ENCODE measurements at places on chromosomes 1 and 21.

- DNase-seq, result peak; percentile 52
Measured at GRCh38 chr1:153353226-153353947, 4.3 kb upstream of the S100A9 start.

GRCh38 chr1:175480343-175480822 is 263.0 kb downstream of the TNR start:
- no peak for DNase-seq

DNA sequence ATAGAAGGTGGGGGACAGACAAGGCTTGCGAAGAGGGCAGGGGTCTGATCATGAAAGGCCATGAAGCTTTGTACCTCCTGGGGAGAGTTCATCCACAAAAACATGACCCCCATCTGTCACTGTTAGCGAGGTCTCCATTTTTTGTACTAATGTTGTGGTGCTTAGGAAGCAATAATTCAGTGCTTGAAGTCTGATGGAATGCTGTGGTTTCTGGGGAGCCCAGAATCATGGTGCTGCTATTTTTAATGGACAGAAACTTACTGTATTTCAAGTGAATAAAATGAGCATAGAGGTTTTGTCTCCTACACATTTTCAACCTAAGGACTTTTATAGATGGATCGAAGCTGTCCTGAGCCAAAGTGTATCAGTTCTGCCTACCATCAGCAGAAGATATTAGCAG is 28.2 kb upstream of the RGL1 start:
- DNase-seq, result no peak

GRCh38 chr1:39106801-39107327 is 80.7 kb downstream of the NDUFS5 start:
- no peak for DNase-seq

DNA sequence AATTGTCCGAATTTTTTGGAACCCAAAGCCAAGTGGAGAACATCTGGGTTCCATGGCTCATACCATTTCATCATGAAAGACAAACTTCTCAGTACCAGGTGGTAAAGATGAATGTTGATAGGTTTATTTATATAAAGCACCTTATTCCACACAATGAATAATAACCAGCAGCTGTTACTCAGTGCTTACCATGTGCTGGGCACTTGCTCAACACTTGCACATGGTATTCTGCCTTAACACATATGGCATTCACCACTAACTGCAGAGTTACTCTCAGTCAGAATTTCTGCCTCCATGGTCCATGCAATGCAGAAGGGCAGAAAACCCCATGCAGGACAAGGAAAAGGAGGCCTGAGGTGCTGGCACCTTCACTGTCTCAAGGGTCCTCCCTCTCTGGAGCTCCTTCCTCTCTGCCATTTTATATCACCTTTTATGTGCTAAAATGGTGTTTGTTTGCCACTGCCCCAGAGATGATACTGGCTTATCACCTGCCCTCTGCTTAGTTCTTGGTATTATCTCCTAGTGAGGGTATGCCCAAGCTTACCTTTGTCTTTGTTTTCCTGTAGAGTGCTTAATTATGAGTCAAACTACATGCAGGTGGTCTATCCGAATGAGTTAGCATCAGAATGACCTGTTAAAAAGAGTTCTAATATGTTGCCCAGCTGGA is 76.7 kb upstream of the ZNF326 start:
- DNase-seq, result no peak

DNA sequence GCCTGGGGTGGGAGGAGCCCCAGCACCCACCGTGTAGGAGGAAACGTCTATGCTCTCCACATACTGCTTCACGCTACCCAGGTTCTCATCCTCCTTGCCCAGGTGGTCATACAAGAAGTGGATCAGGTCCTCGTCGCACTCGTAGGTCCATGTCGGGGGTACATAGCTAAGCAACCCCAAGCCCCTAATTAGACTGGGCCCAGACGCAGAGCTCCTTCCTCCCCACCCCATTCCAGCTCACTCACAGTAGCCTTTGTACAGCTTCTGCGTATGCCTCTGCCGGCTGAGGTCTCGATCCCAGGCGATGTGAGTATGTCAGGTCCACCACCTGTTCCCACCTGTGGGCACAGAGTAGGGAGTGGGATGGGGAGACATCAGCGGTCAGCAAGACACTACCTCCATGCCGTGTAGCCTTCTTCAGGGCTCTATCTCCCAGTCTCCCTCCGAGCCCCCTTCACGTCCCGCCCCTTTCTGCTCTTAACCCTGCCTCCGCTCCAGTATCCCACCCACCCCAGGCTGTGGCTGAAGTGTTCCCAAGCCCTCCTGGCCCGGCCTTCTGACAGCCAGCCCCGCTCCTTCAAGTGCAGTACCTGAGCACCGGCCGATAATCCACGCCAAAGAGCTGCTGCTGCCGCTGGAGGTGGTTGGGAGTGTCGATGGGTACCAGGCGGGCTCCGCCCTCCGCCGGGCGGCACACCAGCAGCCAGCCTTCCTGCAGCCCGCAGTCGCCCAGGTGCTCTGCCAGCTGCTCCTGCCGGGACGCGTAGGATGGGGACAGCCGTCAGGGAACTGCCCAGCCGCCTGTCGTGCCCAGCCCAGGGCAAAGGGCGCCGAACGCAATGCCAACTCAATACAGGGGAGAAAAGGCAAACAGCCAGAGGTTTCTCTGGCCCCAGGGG is 919 bp downstream of the HECTD3 start:
- DNase-seq, result no peak

DNA sequence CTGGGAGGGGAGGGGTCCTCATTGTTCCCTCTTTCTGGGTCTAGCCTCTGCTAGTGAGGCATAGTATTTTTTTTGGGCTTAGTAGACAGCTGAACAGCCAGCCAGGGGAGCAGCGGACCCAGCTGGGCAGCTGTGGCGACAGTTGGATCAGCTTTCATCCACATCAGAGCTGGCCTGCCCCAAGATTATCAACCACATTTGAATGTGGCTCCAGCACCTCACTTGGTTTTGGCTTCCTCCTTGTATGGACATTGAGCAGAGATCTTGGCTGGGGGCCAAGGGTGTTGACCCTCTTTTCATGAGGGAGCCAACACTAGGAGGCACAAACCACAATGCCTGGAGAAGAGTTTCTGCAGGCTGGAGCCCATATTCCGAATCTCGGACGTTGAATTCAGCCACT is 25.0 kb downstream of the WNT4 start:
- no peak for DNase-seq

GRCh38 chr1:56436296-56436695 is 143.1 kb downstream of the PLPP3 start:
- no peak for DNase-seq

DNA sequence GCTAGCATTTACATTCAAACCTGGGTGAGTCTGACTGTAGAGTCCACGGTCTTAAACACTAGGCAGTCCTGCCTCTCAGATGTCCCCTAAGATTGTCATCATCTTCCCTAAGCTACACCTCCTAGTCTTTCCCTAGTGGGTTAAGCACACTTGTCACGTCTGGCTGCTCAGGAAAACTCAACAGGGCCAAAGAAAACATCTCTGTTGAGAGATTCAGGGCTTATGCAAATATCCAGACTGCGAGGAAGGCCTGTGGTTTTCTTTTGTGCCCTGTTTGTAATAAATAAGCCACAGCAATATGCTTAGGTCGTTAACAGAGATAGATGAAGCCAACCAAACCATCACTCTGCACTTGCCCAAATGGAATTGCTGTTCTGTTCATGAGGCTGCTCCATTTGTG is 472.6 kb upstream of the DEPDC1 start:
- no peak for DNase-seq

- DNase-seq, result no peak
Measured at GRCh38 chr1:92515796-92516201, 29.1 kb upstream of the GFI1 start.

DNA sequence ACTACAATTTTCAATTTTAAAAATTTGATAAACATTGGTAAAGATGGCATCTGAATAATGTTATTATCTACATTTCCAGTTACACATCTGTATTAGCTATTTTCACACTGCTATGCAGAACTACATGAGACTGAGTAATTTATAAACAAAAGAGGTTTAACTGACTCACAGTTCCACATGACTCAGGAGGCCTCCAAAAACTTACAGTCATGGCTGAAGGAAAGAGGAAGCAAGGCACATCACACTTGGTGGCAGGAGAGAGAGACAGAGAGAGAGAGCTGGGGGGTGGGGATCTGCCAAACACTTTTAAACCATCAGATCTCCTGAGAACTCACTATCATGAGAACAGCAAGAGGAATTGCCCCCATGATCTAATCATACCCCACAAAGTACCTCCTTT is 850.0 kb downstream of the LTN1 start:
- DNase-seq, result no peak

GRCh38 chr1:195376190-195376589 is 1232.0 kb downstream of the KCNT2 start:
- DNase-seq, result no peak

- peak; percentile 71 for DNase-seq
Measured at GRCh38 chr21:33383056-33383888, 19.9 kb upstream of the IFNGR2 start.

GRCh38 chr1:234734412-234734835 is 124.4 kb upstream of the IRF2BP2 start:
- no peak for DNase-seq

GRCh38 chr1:221574529-221574928 is 167.4 kb downstream of the DUSP10 start:
- DNase-seq, result no peak

GRCh38 chr21:29349702-29350101 is 51.0 kb downstream of the BACH1 start:
- no peak for DNase-seq

DNA sequence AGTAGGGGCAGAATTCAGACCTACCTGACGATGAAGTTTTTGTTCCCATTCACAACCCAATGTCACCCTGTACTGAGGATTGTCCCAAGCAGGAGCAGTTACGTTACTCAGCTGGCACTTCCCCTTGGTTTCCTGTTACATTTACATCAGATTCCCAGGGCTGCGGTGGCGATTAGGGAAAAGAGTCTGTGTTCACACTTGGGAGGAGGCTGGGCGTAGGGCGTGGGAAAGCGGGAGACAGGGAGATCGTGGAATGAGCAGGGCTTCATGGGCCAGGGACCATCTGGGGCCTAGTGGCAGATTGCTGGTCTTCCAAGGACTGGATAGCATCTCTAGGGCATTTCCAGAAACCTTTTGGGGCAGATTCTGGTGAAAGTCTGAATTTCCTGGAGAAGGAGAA is 39.0 kb downstream of the TBX19 start:
- no peak for DNase-seq

GRCh38 chr1:23392125-23392855 is 22.7 kb upstream of the ZNF436 start:
- DNase-seq, result no peak

DNA sequence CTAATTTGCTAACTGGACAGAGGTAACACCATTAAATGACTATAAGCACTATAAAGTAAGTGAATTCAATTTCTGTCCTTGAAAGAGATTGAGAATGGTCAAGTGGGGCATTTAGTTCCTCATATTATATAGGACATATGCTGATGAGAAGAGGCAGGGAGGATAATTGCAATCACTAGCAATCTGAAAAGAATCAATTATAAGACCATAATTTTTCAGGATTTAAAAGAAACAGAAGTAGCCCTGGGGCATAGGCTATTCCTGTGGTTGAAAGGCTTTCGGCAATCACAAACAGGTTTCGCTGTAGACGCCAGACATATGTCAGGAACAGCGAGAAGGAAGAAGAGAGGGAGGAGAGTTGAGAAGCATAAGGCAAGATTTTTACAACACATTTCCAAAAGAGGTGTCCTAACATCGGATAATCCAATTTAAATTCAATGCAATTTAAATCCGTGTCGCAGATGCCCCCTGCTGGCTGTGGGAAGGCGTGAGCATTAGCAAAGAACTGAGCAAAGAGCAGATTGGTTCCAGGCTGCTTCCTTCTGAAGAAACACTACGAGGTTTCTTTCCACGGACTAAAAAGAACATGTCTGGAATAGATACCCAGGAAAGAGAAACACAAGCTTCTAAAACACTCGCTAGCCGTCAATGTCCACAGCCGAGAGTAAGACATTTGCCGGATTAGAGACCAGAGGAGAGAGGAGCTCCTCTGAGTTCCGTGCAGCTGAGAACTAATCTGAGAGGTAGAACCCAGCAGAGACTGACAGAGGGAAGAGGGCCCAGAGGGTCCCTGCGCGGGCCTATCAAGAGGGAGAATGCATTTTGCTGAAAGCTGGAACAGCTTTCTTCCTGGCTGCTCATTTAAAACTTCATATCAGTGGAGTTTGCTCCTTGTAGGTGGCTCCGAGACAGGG is 27.9 kb downstream of the RGS5 start:
- peak; percentile 40 for DNase-seq

GRCh38 chr1:50936321-50936720 is 23.7 kb downstream of the FAF1 start:
- DNase-seq, result no peak

- DNase-seq, result no peak
Measured at GRCh38 chr1:86224651-86225310, 68.2 kb upstream of the COL24A1 start.

Data from GM10248 (cell line).